ENCODE measurements at places on chromosomes 2 and 18.

DNA sequence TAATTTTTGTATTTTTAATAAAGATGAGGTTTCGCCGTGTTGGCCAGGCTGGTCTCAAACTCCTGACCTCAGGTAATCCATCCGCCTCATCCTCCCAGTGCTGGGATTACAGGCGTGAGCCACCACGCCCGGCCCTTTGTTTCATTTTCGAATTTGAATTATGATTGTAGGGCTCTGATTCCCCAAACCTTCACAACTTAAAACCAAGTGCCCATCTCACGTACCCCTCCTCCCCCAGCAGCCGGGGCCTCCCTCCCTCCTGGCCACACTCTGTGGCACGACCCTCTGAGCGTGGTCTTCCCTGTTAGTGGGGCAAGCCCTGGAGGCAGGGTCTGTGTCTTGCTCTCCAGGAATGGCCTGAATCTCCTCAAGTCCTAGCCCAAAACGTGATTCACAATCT lies 166.5 kb downstream of the ASB1 start:
- DNase-seq, result no peak

DNA sequence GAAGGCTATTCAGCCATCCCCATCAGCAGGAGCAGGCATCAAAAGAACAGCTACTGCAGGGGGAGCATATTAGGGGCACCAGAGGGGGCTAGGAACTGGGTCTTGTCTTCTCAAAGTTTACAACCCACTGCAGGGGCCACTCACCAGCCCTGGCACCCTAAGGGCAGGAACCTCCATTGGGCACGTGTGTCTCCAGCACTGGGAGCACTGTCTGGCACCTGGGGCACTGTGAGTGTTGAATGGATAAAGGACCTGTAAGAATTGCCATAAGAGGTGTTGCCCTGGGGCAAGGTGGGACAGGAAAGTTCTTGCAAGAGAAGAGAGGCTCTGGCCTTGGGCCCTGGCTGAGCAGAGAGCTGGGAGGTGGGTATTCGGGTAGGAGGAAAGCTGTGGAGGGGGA lies 1.4 kb upstream of the STEAP3 start:
- no peak for DNase-seq

GRCh38 chr2:233816334-233816733 lies 38.0 kb downstream of the HJURP start:
- no peak for DNase-seq

DNA sequence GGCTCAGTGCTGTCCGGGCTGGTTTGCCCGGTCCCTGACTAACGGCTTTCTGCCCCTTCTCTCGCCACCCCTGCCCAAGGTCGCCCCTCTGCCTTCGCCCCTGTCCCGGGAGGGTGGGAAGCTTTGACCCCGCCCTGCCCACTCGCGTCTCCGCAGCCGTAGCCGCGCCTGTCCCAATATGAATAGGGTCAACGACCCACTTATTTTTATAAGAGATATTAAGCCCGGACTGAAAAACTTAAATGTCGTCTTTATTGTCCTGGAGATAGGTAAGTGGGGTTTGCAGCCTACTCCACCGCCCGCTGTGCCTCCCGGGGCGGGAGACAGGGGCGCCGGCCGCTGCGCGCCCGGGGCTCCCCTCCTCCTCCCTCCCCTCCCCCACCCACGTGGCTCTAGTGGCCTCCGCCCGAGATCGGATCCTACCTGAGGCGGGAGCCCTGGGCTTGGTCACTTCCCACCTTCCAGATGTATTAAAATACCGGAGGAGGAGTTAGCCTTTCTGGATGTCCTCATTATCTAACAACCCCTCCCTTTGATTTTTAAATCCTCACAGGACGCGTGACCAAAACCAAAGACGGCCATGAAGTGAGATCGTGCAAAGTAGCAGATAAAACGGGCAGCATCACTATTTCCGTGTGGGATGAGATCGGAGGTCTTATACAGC lies 633 bp downstream of the NABP1 start:
- DNase-seq, result peak; percentile 18

GRCh38 chr2:191434072-191434471 lies 188.9 kb downstream of the MYO1B start:
- no peak for DNase-seq

DNA sequence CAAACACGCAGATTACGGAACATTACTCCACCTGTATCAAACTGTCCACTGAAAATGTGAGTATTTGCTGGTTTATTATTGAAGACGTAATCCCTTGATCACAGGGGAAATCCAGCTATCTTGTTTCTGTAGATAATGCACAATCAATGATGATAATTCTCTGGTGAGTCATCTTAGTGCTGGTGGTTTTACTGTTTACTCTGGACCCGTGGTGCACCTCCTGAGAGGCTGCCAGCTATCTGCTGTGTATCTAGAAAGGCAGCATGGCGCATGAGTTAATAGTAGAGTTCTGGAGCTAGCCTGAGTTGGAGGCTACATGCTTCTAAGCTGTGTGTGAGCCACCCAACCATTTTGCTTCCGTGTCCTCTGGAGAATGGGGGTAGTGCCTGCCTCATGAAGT lies 6.5 kb downstream of the NCAPH start:
- DNase-seq, result no peak

DNA sequence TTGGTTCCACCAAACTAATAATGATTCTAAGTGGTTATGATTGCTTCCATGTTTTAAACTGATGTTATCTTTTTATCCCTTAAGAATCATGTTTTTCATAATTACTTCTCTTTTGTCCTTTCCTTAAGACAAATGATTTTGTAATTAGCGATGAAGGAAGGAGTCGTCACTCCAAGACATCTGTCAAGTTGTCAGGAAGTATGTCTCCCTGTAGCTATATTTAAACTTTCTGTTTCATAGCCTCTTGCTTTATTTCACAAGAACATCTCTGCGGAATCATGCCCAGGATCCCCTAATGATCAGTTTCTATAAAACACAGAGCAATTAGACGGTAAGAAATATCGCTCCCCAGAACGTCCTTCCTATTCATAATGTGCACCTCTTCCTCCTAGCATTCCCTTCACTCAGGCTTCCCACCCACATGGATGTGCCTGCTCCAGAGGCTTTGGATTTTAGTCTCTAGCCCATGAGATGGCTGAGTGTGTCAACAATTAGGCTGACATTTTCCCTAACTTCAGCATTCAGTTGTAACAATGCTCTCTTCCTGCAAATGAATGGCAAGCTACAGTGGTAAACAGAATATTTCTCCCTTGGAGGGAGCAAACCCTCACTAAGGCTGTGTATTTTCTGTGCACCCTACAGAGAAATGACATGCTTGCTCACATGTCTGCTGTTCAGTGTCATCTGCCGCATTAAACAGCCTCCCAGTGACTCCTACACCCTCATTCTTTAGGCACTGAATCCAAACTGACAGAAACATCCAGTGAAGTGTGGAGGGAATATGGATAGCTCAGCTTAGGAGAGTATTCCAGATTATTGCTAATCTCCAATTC lies 879.6 kb upstream of the CELF4 start:
- DNase-seq, result no peak

DNA sequence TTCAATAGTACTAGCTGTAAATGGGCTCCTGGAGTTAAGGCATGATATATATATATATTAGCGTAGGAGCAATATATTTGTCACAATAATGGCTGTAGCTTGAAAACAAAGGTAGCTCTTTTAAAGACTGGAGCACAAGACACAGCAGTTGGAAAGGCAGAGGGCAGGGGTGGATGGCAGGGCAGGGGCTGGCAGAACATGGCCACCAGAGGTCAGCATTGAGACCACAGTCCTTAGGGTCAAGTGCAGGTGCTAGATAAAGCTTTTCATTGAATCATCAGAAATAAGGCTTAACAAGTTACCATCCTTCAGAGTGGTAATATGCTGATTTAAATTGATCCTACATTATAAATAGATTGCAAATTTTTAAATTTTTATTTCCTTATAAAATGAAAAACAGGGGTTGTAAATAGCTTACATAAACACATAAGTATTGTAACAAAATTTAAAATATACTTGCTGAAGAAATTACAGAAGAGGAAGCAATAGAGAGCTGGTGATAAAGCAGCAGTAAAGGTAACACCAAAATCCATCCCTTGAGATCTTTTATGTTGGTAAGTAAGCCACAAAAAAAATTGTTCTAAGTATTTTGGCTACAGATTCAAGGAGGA lies 161.2 kb upstream of the PIEZO2 start:
- peak; percentile 3 for DNase-seq

- no peak for DNase-seq
Measured at GRCh38 chr18:79763407-79763806, 34.3 kb upstream of the KCNG2 start.

All from nucleus accumbens (tissue), 56 donors.